ENCODE measurements at places on chromosomes 4 and X.
A peak's percentile ranks its signal among the peaks of the same experiment; 100 is the strongest.

- DNase-seq = no peak
Observed at GRCh38 chrX:134868771-134869495, 121.9 kb upstream of the SMIM10 start.

DNA sequence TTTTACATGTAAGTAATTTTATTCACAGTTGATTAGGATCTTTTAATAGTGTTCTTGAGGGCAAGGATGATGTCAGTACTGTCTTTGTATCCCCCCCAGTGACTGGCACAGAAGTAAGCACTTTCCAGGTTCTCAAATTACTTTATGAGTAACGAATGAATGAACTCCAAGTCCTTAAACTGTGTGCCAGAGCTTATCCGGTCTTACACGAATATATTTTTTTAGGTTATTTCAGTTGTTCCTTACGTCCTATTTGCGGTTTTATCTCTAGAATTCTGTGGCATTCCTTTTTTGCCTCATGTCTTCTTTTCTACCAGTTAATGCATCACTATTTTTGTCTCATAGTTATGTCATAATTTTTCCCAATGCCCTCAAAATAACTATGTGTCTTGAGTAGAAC is 106.9 kb upstream of the MID1IP1 start:
- DNase-seq = no peak

DNA sequence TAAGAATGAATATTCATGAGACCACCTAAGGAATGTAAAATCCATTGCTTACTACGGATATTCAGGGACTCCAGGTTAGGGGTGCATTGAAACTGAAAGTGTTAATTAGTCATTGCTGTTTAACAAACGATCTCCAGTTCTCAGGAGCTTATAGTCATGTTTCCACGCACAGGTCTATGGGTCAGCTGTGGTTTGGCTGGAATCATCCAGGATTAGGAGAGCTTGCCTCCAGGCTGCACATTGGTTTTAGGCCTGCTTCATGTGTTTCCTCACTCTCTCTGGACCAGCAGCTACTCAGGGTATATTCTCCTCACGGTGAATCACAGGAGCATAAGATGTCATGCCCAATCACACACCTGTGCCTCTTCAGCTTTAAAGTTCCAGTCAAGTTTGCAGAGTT is 98.9 kb downstream of the ATXN3L start:
- no peak for DNase-seq

DNA sequence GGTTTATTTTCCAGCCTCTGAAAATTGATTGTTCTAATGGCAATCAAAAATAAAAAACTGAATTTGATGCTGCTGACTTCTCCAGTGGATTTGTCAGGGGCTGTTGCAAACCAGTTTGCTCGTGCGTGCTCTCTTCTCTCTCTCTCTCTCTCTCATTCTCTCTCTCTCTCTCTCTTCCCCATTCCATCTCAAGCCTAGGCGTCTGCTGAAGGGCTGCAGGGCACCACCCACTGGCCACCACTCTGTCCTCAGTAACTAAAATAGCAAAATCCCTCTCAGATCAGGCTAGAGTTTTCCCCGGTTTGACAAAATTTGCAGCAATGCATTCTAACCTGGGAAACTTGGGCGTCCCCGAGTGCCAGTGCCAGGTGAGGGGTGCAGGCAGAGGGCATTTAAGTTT is 19.4 kb downstream of the NKX6-1 start:
- DNase-seq = no peak

DNA sequence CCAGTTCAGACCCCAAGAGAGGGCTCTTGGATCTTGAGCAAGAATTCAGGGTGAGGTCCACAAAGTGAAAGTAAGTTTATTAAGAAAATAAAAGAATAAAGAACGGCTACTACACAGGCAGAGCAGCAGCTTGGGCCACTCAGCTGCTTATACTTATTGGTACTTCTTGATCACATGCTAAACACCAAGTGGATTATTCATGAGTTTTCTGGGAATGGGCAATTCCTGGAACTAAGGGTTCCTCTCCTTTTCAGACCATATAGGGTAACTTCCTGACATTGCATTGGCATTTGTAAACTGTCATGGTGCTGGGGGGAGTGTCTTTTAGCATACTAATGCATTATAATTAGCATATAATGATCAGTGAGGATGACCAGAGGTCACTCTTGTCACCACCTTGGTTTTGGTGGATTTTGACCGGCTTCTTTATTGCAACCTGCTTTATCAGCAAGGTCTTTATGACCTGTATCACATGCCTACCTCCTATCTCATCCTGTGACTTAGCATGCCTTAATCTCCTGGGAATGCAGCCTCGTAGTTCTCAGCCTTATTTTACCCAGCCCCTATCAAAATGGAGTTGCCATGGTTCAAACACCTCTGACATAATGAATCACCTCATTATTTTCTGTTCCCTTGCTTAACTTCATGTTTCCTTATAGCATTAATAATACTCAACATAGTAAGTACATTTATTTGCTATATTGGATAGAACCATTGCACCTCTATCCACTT is 476.3 kb downstream of the DTHD1 start:
- no peak for DNase-seq

DNA sequence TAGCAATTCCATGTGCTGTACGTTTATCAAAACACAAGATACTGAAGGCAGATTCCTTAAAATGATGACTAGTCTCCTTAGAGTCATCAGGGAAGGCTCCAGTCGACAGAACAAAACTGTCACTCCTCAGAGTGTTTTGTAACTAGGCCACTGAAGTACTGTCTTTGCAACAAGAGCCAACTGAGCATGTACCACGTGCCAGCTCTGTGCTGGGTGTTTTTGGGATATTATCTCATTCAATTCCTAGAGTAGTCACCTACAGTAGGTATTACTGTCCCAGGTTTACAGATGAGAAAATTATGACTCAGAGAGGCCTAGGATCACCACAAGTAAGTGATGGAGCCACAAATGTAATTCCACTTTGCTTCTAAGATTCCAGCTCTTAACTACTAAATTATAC is 18.3 kb upstream of the NUP54 start:
- DNase-seq = no peak

- DNase-seq = no peak
Observed at GRCh38 chr4:41394481-41394894, 137.8 kb downstream of the UCHL1 start.

DNA sequence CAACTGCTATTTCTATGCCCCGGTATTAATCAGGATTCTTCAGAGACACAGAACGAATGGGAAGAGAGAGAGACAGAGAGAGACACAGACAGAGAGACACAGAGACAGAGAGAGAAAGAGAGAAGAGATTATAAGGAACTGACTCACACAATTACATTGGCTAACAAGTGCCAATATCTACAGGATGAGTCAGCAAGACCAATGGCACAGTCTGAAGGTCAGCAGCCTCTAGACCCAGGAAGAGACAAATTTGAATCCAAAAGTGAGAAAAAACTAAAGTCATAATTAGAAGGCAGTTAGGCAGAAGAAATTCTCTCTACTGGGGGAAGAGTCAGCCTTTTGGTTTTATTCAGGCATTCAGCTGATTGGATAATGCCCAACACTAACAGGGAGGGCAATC is 187.3 kb downstream of the MAB21L2 start:
- DNase-seq = no peak

GRCh38 chrX:38110231-38110630 is 103.9 kb downstream of the SYTL5 start:
- no peak for DNase-seq

GRCh38 chr4:88130544-88131305 is 27.7 kb downstream of the ABCG2 start:
- DNase-seq = no peak

DNA sequence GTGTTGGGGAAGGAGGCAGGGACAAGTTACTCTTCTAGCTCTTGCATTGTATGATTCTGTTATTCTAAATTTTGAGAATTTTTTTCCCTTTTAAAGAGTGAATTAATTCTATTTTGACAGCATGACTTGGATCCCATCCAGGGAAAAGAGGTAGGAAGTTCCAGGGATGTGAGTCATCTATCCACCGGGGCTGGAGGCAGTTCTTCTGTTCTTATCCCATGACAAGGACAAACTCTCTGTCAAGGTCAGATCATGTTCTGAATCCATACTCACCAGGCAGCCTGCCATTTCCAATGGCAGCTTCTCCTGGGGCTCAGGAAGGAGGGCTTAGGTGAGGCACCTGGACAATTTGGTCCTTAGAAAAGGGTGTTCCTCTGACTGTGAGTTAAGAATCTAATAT is 132.0 kb upstream of the MED14 start:
- DNase-seq = no peak

GRCh38 chrX:33053001-33053400 is 158.3 kb downstream of the DMD start:
- DNase-seq = no peak

DNA sequence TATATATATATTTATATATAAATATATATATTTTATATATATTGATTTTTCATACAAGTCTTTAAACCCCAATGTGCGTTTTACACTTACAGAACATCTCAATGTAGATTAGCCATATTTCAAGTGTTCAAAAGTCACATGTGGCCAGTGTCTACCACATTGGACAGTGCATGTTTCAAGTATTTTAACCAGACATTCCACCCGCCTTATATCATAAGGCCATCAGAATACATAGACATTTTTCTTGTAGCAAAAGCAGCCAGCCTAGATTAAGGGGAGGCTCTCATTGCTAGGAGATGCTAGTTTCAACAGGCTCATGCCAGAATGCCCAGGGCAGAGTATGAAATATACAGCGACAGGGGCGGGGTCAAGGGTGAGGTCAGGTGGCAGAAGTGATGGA is 202.0 kb downstream of the NR3C2 start:
- DNase-seq = no peak

- DNase-seq = no peak
Observed at GRCh38 chr4:32022071-32022470, 1301.9 kb downstream of the PCDH7 start.

DNA sequence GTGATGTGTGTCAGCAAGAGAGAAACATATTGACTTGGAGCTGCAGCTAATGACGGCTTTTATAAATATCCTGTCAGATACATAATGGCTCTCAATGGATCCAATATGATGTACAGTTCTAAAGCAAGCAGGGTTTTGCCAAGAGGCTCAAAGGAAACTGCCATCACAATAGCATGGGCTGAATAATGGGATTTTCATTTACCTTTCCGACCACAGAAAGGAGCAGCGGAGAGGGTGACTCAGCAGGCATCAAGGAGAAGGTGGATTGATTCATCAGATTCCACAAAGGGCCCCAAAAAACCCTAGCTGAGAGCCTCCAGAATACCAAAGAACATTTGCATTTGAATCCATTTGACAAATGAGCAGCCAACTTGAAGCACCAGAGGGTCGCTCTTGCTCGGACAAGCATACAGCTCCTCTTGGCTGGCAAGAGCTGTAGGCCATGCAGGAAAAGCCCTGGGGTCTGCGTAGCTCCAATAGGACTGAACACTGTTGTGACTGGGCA is 355.7 kb upstream of the NOCT start:
- DNase-seq = no peak

DNA sequence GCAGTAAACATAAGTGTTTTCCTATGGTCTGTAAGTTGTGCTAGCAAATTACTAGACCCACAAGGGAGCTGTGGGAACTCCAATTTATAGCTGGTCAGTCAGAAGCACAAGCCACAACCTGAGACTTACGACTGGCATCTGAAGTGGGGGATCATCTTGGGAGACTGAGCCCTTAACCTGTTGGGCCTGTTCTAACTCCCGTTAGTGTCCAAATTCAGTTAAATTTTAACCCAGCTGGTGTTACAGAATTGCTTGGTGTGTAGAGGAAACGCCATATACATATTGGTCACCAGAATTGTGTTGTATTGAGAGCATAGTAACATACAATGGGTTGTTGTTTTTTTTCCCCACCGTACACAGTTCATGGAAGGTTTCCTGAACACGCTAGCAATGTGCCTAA is 25.1 kb upstream of the NFXL1 start:
- DNase-seq = no peak

- no peak for DNase-seq
Observed at GRCh38 chrX:105502336-105502735, 281.8 kb upstream of the TEX13A start.

DNA sequence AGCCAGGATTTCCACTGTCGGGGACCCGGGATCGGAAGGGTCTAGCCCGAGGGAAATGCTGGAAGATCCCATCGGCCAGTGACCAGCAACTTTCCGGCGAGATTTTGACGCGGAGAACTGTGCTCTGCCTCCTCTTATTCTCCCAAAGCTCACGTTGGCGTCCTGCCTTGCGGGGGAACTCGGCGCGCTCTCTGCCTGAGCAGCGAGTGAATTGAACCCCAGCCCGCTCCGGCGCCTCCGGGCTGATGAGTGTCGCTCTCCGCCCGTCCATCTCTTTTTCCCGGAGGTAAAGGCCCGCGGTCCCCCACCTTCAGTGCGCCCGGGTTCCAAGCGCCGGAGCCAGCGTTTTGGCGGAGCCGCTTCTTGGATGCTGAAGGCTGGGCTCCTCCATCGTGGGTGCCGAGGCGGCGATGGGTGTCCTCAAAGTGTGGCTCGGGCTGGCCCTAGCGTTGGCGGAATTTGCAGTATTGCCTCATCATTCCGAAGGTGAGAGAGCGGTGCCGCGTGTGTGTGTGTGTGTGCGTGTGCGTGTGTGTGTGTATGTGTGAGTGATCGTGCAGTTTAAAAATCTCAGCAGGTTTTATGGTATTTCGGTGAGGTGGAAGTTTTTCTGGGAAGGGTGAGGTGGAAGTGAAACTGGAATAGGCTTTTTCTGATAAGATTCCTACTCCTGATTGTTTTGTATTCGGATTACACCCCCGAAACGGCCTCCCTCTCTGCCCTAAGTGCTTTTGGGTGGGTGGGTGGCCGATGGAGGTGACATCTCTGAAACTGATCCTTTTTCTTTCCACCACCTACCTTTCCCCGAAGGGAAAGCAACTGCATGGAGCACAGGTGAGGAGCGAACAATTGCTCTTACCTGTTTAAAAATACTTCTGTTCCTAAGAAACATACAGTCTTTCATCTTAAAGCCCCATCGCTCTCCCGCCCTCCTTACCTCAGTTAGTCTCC is 752 bp downstream of the FRAS1 start:
- peak; percentile 45 for DNase-seq

DNA sequence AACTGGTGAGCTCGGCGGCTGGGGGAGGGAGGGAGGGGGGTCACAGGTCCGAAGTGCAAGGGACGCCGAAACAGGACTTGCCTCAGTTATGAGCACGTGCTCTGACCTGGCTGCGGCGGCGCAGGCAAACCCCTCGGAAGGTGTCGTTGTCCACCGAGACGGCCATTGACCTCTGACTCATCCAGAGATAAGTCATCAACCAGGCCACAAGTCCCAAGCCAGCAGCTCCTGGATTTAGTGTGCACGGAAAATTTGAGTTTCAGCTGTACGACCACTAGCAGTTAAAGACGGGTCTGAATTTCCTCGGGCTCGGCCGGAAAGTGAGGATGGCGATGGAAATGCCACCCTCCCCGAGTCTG is 674 bp downstream of the SH3D19 start:
- DNase-seq = peak; percentile 38

- no peak for DNase-seq
Observed at GRCh38 chr4:125582302-125582701, 267.5 kb downstream of the FAT4 start.

DNA sequence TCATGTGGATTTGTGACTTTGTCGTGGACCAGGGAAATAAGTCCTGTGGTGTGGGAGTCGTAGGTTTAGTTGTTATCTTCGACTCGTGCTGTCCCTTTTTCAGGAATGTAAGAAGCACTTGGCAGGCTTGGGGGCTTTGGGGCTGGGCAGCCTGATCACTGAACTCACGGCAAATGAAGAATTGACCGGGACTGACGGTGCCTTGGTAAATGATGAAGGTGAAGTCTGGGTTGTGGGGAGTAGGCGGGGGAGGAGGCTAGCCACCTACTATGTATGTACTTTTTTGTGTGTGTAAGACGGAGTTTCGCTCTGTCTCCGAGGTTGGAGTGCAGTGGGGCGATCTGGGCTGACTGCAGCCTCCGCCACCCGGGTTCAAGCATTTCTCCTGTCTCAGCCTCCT is 1.2 kb downstream of the TAF1 start:
- DNase-seq = no peak

- no peak for DNase-seq
Observed at GRCh38 chrX:8803326-8803725, 2.1 kb upstream of the FAM9A start.

All from left kidney (tissue), 8 donors.